ENCODE measurements at places on chromosomes 7 and 10.

GRCh38 chr7:91776171-91776570, 104.3 kb downstream of the MTERF1 start:
- no peak for DNase-seq

DNA sequence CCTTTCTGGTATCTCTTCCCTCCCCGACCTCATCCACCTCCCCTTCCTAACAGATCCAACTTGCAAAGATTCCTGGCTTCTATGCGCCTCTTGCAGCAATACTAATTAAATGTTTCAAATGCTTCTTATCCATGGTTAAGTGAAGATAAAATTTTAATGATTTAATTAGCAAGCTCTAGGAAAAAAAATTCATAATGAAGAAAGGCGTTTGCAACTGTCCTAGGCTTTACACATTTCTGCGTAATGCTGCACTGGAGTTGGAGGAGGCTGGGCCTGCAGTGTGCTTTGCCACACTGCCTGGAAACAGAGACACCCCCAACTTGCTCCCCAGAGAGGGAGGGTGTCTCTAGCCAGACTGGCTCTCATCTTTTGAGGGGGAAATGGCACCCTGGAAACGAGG, 123.9 kb upstream of the CARD11 start:
- DNase-seq, result no peak

DNA sequence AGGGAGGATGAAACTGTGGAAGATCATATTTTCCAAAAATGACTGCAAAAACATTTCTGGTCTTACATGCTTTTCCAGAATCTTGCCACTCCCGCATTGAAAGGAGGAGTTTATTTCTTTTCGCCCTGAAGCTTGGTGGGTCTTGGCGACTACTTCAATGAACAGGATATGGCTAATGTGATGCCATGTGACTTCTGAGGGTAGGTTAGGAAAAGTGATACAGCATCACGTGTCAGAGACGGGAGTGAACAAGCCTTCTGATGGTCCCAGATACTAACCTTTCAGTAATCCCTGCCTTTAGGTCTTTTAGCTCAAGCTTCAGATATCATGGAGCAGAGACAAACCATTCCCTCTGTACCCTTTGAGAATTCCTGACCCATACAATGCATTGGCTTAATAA, 192.2 kb upstream of the HPS1 start:
- no peak for DNase-seq

GRCh38 chr10:24457661-24458318, 248.9 kb downstream of the KIAA1217 start:
- DNase-seq, result no peak

- peak; percentile 48 for DNase-seq
Observed at GRCh38 chr10:91796331-91797047, 1.7 kb upstream of the TNKS2 start.

DNA sequence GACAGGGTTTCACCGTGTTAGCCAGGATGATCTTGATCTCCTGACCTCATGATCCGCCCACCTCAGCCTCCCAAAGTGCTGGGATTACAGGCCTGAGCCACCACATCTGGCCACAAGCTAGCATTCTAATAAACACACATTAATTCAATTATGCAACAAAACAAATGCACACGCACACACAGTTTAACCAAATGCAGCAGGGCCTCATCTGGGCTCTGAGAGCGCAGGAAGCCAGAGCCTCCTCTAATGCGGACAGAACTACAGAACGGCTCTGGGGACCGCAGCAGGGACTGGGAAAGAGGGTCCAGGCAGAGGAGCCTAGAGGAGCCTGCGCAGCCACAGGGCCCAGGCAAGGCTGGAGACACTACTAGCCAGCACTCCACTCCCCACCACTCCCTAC, 3.8 kb downstream of the MAD1L1 start:
- DNase-seq, result no peak

DNA sequence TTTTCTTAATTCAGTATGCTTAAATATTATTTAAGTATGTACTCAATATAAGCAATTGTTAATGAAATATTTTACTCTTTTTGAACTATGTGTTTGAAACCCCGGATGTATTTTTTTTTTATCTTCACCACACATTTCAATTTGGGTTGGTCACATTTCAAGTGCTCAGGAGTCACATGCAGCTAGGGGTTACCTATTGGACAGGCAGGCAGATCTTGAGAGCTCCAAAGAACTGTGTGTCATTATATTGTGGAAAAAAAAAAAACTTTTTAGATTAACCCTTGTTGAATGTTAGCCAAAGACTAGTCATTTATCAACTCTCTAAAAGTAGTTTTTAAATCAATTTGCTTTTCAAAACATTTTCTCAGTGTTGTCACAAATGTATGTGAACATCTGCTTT, 37.2 kb downstream of the IKZF1 start:
- DNase-seq, result no peak

- DNase-seq, result no peak
Observed at GRCh38 chr7:3019801-3020200, 23.9 kb downstream of the CARD11 start.

DNA sequence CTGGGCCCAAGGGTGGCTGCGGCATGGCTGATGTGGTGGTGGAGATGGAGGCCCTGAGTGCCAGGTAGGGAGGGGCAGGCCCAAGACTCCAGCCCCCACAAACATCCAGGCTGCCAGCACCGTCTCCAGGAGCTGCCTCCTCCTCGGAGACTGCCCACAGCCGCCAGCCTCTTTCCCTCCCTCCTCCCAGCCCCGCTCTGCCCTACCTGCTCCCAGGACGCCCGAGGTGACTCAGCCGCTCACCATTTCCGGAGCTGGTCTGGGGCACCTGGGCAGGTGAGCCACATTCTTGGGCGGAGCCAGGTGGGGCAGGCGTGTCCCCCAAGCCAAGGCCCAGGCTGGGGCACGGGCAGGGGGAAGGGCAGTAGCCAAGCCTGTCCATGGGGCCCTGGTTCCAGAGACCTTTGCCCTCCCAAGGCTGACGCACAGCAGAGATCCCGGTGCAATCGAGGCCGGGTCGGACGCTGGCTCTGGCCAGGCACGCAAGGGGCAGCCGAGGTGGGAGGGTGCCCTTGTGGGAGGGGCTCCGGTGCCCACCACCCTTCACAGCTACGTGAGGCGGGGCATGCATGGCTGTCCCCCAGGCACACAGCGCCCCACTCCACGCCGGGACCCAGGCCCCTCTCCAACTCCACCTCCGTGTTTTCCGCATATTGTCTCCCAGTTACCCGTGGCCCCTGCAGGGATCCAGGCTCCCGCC, 8.8 kb downstream of the ADAP1 start:
- no peak for DNase-seq

DNA sequence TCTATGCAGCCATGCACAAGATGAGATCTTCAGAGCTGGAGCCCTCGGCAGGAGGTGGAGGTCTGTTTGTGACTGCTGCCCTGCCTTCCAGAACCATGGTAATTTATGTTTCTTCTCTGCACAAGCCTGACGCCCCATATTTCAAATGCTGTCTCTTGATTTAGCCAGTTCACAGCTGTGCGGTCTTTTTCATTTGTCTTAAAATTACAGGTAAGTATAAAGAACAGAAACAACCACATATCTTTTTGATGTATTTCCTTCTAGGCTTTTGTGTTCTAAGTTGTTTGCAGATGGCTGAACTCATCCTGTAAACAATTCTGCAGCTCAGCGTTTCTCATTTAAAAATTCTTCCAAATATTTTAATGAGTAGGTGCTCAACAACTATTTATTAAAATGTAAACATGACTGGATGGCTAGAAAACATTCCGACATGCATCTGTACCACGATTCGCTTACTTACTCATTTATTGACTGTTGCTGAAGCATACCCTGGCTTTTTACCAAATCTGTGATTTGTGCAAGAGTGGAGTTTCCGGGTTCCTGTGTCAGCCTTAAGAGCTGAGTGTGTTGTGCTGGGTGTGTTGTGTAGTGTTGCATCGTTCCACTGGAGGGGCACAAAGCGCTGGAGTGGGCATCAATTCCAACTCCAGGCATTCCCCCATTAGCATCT, 58.9 kb downstream of the PIP4K2A start:
- DNase-seq, result peak; percentile 25

DNA sequence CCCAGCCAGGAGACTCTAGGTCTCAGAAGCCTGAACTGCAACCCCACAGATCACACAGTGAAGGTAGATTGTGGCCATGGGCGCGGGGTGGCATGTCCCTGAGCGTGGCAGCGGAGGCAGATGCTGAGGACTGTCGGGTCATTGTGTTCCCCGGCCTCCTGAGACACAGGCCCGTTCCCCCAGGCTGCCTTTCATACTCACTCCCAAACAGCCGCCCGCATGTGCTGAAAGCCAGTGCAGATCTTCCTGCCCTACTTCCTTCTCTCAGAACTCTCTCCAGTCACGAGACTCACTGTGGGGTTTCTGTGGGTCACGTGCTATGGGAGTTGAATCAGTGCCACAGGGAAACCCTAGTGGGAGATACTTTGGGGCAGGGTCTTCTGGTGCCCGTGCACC, 48.0 kb downstream of the ZNF467 start:
- DNase-seq, result no peak

- no peak for DNase-seq
Observed at GRCh38 chr10:103811463-103811862, 43.9 kb downstream of the SH3PXD2A start.

DNA sequence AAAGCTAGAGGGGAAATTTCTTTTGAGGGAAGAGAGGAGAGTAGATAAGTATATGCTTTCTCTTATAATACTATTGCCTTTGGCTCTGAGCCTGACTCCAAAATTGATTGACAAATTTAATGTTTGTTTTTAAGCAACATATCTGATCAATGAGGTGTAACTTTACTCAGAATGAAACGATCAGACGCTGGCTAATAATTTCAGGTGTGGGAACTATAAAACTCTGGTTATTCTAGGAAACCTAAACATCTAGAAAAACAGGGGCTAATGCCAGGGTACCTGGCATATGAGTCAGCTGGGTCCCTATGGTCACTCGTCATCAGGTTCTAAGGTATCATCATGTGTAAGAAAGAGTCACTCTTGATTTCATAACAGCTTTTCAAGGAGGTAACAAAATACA, 139.7 kb downstream of the ATE1 start:
- DNase-seq, result no peak

DNA sequence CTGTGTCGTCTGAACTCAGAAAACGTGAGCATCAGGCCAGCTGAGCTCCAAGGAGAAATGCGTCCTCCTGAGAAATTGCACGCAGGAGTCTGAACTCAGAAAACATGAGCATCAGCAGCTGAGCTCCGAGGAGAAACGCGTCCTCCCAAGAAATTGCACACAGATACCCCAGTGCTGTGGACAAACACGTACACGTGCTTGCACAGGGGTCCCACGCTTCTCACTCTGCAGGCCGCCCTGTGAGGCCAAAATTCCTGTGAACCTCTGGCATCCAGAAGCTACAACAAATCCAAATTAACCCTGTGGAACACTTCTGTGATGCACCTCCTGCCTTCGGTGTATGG, 133.8 kb downstream of the WDR37 start:
- no peak for DNase-seq

- no peak for DNase-seq
Observed at GRCh38 chr7:131961054-131961680, 404.7 kb upstream of the PODXL start.

GRCh38 chr10:18418541-18419215, 232.7 kb downstream of the NSUN6 start:
- DNase-seq, result no peak

DNA sequence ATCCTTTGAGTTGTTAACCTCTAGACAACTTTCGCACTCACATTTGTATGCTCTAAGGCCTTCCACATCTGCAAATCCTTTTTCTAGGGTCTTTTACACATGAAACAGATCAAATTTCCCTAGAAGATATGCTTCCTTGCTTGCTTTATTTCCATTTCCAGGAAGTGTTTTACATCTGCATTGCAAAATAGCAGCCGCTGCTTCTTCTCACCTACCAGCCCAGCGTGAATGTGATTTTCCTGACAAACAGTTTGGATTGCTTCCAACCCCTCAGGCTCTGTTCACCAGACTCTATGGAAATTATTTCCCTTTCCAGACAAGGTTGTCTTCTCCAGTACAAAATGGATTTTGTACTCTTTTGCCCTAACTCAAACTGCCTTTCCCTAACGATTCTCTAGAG, 50.9 kb upstream of the PAPSS2 start:
- DNase-seq, result no peak
